ENCODE measurements at places on chromosomes 11 and 22.
A peak's percentile ranks its signal among the peaks of the same experiment; 100 is the strongest.

- no peak for DNase-seq
Observed at GRCh38 chr22:25085930-25086901, 113.4 kb upstream of the CRYBB3 start.

DNA sequence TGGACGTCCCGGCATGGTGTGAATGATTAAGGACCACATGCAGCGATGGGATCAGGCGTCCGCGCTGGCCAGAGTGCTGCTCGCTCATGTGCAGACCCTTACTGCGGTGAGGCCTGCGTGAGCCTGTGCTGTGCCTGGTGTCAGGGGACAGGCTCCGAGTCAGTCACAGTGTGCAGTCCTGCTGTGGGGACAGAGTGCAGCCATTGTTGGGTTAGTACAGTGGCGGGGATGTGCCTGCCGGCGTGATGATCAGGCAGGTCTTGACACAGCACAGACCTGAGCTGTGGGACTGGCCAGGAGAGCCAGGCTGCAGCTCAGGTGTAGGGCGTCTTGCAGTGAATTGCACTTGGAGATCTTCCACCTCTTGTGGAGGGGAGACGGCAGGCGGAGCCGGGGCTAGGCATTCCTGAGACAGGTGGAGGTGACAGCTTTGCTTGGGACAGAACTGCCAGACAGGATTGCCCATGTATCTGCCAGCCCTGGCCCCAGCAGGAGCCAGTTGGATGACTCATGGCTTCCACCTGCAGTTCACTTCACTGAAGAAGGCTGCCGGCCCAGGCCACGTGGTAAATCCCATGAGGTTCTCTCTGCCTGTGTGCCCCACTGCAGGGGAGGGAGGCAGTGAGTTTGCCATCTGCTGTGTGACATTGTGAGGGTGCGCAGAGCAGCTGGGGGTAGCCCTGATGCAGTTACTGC, 17.3 kb downstream of the TRMU start:
- no peak for DNase-seq

- no peak for DNase-seq
Observed at GRCh38 chr11:61960532-61960931, 6.9 kb downstream of the FTH1 start.

DNA sequence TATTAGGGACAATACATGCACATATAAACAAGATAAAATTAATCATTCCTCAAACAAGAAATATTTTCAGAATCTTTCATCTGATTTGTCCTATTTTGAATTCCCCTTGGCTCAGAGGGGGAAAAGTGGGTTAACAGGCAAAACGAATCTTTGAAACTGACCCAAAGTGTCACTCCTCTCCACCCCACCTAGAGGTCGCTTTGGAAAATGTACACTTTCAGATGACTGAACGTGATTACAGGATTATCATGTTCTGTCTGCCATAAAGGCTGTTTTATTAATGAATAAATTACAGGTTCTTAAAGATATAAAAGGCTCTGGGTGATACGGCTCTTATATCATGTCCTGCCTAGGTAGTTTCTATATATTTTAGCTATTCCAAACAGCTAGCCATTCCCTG, 1735.0 kb downstream of the LRRC4C start:
- no peak for DNase-seq

DNA sequence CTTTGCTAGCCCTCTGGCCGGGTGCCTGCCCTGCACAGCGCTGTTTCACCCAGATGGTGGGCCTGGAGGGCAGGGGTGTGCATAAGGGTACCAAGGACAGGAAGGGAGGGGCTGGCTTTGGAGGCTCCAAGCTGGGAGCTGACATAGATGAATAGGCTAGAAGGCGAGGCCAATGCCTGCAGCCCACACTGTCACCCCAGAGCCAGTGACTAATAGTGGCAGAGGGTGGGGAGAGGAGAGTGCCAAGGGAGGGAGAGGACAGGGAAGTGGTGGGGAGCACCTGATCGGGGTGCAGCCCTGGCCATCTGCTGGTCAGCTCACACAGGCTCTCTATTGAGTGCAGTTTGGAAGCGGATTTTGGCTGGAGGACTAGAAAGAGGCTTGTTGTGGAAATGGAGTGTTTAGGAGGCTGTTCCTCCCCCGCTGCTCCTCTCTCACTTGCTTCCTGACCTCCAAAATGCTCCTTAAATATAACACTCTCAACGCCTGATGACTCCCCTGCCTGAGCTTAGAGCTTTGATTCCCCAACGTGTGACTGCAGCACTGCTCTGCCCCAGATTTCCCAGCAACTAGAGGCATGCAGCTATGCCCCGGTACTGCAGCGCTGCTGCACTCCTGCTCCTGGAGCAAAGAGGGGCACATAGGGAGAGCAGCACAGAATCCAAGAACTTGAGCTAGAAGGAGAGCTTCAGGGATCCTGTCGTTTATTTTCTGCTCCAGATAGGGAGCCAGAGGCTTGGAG, 89.2 kb downstream of the GRAMD1B start:
- no peak for DNase-seq

GRCh38 chr11:95269036-95269819, 38.2 kb upstream of the SESN3 start:
- no peak for DNase-seq

GRCh38 chr11:12673601-12673923, 659 bp upstream of the TEAD1 start:
- DNase-seq, result no peak

DNA sequence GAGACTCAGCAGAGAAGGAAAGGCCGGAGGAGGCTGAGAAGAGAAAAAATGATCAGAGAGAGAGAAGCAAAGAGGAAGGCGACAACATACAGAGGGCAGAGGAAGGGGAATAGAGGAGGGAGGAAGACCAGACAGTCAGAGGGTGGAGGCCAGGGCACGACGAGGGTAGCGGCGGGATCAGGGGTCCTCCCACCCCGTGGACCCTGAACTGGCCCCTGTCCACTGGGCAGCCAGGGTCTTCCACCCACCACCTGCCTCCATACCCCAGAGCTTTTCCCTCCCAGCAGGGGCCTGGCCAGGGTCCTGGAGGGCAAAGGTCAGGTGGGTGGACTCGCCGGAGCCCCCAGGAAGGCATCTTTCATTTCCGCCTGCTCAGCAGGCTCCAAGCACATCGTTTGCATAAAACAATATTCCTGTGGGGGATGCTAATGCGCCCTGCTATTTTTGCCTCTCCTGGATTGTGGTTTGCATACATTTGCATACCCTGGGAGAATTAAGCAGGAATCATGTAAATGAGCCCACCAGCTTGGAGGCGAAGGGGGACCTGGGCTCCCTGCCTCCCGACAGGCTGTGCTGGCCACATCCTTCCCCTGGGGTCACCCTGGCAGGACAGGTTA, 394.1 kb downstream of the MN1 start:
- no peak for DNase-seq

- DNase-seq, result no peak
Observed at GRCh38 chr11:25741886-25742285, 590.0 kb upstream of the ANO3 start.

DNA sequence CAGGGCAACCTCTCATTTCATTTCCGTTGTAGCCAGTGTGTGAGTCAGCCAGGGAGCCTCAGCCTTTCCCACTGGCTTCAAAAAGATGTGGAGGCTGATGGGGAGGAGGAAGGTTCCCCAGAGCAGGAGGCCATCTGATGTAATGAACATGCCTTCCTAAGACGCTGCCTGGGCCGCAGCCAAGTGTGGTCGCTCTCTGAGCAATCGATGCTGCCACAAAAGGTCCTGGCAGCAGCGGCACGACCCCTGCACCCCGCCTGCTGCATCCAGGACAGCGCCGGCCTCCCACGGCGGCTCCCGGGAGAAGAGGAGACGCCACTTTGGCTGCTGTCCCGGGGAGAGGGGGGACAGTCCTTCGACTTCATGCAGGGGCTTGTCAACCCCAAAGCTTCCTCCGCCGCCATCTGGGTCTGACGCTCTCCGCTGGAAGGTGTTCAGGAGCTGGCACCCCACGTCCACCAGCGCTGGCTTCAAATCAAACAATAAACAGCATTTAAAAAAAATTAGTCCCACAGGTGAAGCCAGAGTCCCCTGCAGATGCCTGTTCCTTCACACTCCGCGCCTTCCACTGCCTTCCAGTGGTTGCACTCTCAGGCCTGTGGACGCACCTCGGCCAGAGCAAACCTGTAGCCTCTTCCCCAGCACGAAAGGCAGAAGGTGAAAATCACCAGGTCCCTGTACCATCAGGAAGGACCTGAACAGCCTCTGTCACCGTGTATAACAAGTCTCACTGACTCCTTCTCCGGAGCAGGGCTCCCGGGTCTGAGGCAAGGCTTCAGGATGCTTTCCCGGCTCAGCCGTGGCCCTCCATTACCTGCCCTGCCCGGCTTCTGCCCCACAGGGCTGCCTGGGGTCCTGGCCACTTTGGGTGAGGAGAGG, 930.7 kb downstream of the BRD1 start:
- DNase-seq, result no peak

DNA sequence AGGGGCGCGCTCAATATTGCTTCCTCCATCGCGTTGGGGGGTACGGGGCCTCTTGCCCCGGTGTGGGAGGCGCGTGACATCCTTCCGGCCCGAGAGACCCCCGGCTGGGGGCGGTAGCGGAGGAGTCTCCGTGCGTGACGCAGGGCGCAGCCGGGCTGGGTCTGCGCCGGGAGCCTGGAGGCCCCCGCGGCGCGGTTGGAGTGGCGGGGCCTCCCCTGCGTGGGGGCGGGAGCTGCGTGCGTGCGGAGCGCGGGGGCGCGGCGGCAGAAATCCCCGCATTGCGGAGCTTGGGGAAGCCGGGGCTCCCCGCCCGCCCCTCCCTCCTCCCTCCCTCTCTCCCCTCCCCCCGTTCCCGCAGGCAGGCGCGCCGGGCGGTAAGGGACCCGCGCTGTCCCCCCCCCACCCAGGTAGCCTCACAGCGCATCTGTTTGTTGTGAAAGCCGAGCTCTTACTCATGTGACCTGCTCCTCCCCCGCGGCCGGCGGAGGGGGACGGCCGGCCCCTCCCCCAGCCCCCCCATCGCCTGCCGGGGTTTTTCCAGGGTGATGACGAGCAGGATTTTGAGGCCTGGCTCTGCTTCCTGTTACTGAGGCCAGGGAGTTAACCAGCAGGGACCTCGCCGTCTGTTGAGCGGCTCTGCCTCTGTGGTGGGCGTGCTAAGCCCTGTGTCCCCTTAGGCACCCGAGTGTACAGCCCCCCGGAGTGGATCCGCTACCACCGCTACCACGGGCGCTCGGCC, 1.6 kb downstream of the PIM3 start:
- DNase-seq, result peak; percentile 35

Data from GF-D8 (cell line).